ENCODE measurements at places on chromosomes 2 and 18. TPM values are rescaled to one million over a fixed set of nuclear protein-coding genes. Genes with fewer than 3 reads are reported as not detected.

The DNAJC27 gene
- total RNA-seq, result 7.7 TPM

The IRS1 gene
- total RNA-seq, result 37.8 TPM

The NDUFV2 gene
- total RNA-seq, result 103 TPM

The ACMSD gene
- not detected for total RNA-seq

The MAL gene
- total RNA-seq, result not detected

The MATN3 gene
- total RNA-seq, result 2.3 TPM

The WNT6 gene
- not detected for total RNA-seq
